ENCODE measurements at places on chromosomes 6 and 20. TPM values are rescaled to one million over a fixed set of nuclear protein-coding genes. Genes with fewer than 3 reads are reported as not detected.

DNA sequence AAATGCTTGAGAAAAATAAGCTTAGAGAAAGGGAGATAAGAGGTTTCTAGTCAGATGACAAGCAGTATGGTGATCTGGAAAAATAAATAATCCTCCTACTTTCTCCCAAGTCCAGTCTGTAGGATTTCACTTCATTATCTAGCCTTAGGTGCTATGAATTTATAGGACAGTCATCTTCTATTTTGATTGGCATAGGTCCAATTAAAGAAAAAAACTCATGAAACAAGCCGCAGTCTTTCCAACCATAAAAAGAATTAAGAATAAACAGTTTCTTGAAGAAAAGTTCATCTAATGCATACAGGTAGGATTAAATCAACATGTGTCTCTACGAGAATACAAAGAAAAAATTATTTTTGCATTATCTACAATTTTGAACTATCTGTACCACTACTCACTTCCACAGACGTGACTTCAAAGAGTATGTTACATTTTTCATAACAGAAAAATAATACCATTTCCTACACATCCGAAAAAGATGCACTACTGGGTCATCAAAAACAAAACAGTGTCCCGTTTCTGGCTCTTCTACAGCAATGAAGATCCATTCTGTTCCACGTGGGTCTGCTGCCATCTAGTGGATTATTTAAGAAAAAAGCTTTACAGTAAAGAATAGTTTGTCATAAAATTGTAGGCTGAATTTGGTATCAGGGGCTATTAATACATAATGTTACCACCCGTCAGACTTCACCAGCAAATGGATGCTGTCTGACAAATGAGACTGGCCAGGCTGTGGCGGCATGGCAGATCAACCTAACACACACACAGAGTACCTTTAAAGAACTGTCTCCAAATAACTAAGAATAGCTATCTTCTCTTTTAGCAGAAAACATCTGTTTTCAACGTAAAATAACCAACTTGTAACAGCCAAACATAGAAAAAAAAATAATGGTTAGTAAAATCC is 28.9 kb downstream of the STX7 start:
- no peaks in the 10 kb centered on the region for H3K27me3 ChIP-seq
- peaks cover 56% of the 10 kb centered on the region for H3K4me1 ChIP-seq
- H3K4me3 ChIP-seq = peak overlapping the region; percentile 35
- H3K36me3 ChIP-seq = peaks cover 49% of the 10 kb centered on the region
- peak; percentile 93 for DNase-seq

DNA sequence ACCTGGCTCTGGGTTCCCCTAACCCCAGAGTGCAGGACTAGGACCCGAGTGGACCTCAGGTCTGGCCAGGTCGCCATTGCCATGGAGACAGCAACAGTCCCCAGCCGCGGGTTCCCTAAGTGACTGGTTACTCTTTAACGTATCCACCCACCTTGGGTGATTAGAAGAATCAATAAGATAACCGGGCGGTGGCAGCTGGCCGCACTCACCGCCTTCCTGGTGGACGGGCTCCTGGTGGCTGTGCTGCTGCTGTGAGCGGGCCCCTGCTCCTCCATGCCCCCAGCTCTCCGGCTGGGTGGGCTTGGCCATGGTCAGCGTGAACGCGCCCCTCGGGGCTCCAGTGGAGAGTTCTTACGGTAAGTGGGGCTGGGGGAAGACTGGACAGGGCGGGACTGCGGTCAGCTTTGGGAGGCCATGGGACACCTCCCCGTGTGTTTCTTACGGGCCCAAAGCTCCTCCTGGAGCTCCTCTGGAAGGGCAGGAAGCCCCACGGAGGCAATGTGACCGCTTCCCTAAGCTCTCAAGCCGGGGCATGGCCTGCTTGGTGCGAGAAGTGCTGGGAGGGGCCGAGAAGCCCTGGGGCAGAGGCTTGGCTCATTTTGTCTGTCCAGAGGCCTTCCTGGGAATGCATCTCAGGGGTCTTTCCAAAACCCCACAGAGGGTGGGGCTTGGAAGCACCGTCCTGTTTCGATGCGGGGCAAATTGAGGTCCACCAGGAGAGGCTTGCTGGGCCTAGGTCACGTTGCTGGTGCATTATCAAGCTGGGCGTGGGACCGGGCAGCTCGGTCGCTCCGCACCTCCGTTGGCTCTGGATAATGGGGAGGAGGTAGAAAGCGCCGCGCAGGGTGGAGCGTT is at the start of gene HNF4A:
Gene HNF4A (plus strand): TSS at position 202 of the 855 bp plus-strand sequence. CDS start 106 bp downstream, at position 308.
- no peaks in the 10 kb centered on the region for H3K4me1 ChIP-seq
- no peak within 1 kb of the TSS for H3K27ac ChIP-seq
- H3K4me3 ChIP-seq = no peak within 1 kb of the TSS
- no peaks in the 10 kb centered on the region for H3K36me3 ChIP-seq
- H3K27me3 ChIP-seq = no peaks in the 10 kb centered on the region
- DNase-seq = no peak

GRCh38 chr6:39530201-39530759 is 194.9 kb downstream of the KIF6 start:
- no peak for DNase-seq
- H3K36me3 ChIP-seq = no peaks in the 10 kb centered on the region
- H3K27ac ChIP-seq = no peak overlapping the region

- no peaks in the 10 kb centered on the region for H3K27me3 ChIP-seq
- no peak for DNase-seq
- no peak overlapping the region for H3K27ac ChIP-seq
- peaks cover 8% of the 10 kb centered on the region for H3K4me1 ChIP-seq
- no peaks in the 10 kb centered on the region for H3K36me3 ChIP-seq
- no peak overlapping the region for H3K4me3 ChIP-seq
Measured at GRCh38 chr20:49845060-49845459, 32.4 kb downstream of the SLC9A8 start.

GRCh38 chr6:153424719-153425400 is 293.8 kb upstream of the RGS17 start:
- H3K27me3 ChIP-seq = no peaks in the 10 kb centered on the region
- H3K4me1 ChIP-seq = no peaks in the 10 kb centered on the region
- no peak overlapping the region for H3K27ac ChIP-seq
- DNase-seq = no peak

- H3K4me3 ChIP-seq = no peak overlapping the region
- no peaks in the 10 kb centered on the region for H3K36me3 ChIP-seq
- H3K4me1 ChIP-seq = peaks cover 5% of the 10 kb centered on the region
- H3K27ac ChIP-seq = no peak overlapping the region
- peak; percentile 67 for DNase-seq
Measured at GRCh38 chr6:140052736-140053729, 678.6 kb upstream of the CITED2 start.

DNA sequence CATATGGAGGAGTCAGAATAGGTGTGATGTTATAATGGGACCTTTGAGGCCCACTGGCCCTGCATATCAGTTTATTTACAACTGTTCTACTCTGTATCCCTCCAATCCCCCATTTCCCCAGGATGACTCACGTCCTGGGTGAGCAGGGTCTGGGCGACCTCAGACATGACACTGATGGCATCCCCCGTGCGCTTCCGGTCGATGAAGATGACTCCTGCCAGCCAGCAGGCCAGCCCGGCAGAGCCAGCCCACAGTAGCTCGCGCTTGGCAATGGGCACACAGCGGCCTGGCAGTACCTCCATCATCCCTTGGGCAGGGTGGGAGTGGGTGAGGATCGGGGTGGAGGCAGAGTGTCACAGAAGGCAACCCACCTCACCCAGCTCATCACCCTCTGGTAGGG is 5.6 kb downstream of the AGPAT1 start:
- peaks cover 7% of the 10 kb centered on the region for H3K36me3 ChIP-seq
- H3K4me3 ChIP-seq = no peak overlapping the region
- H3K27me3 ChIP-seq = no peaks in the 10 kb centered on the region
- peaks cover 33% of the 10 kb centered on the region for H3K4me1 ChIP-seq

GRCh38 chr6:34795836-34796425 is 4.0 kb downstream of the BLTP3A start:
- H3K4me3 ChIP-seq = no peak overlapping the region
- peaks cover 13% of the 10 kb centered on the region for H3K4me1 ChIP-seq
- no peaks in the 10 kb centered on the region for H3K27me3 ChIP-seq
- no peak overlapping the region for H3K27ac ChIP-seq
- no peaks in the 10 kb centered on the region for H3K36me3 ChIP-seq

DNA sequence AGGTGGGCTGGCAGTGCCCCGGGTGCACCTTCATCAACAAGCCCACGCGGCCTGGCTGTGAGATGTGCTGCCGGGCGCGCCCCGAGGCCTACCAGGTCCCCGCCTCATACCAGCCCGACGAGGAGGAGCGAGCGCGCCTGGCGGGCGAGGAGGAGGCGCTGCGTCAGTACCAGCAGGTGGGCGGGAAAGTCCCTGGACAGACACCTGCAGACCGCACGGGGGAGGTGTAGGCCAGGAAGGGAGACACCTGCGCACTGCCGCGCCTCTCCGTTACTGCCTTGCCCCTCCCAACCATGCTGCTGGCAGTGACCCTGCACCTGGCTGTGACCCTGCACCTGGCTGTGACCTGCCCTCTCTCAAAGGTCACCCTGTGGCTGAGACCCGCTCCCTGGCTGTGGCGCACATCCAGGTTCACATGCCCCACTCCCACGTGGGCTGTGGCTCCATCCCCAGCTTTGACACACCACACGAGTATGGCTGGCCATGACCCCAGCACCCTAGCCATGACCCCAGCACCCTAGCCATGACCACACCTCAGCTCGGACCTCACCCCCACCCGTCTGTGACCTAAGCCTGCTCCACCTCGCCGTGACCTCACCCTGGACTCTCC is 11.6 kb downstream of the RBCK1 start:
- H3K36me3 ChIP-seq = peaks cover 8% of the 10 kb centered on the region
- peaks cover 2% of the 10 kb centered on the region for H3K4me1 ChIP-seq
- H3K27me3 ChIP-seq = no peaks in the 10 kb centered on the region
- no peak for DNase-seq
- no peak overlapping the region for H3K4me3 ChIP-seq
- no peak overlapping the region for H3K27ac ChIP-seq

DNA sequence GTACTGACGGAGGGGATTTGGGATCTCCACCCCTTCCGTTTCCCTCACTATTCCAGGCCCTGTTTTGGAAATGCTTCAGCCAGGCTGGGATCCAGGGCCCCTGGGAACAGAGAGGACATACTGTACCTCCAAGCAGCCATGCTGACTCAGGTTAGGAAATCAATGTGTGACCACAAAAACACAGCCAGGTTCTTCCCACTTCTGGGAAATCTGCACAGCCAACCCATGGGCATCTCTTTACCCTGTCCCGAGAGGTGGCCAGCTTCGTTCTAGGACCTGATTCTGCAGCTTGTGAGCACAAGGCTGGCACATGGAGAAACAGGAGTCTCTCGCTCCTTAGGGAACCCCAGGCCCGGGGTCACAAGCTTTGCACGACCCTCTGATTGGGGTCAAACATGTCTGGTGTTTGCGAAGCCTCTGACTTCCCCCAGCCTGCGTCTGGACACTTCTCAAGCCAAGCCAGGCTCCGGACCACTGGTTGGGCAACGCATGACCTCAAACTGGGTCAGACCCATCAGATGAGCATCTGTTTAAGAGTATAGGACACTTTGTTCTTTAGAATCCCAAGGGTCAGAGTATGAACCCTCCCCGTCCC is 8.3 kb upstream of the TTPAL start:
- no peak for DNase-seq
- H3K27ac ChIP-seq = no peak overlapping the region
- no peaks in the 10 kb centered on the region for H3K36me3 ChIP-seq
- H3K4me1 ChIP-seq = no peaks in the 10 kb centered on the region
- H3K4me3 ChIP-seq = no peak overlapping the region

GRCh38 chr20:44431502-44432234 is 44.0 kb upstream of the TTPAL start:
- no peaks in the 10 kb centered on the region for H3K36me3 ChIP-seq
- no peak overlapping the region for H3K27ac ChIP-seq
- no peak for DNase-seq
- no peak overlapping the region for H3K4me3 ChIP-seq
- no peaks in the 10 kb centered on the region for H3K4me1 ChIP-seq

DNA sequence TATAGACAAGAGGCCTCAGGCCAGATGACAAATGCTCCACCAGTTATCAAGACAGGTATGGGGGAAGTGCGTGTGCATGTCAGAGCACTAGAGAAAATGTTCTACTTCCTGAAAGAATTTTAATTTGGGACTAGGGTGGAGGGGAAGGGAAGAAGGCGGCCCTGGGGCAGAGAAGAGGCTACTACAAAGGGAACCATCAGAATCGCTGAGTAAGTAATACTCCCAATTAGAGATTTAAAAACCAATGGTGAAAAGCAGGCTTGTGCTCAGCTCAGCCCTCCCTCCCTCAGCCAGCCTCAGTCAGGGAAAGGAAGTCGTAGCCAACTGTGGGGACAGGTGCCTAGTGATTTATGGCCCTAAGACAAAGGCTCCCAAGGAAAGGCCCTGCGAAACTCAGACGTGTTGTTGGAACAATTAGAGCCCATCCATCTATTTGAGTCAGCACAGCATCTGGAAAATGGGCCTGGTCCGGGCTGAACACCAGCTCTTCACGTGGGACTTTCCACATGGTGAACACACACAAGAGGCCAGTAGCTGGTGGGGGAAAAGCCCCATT is 15.0 kb upstream of the MAFB start:
- 0 out of 2 replicates have a peak, but pooled peaks cover 4% of the 10 kb centered on the region for H3K27me3 ChIP-seq
- H3K36me3 ChIP-seq = no peaks in the 10 kb centered on the region
- no peaks in the 10 kb centered on the region for H3K4me1 ChIP-seq
- no peak overlapping the region for H3K27ac ChIP-seq

DNA sequence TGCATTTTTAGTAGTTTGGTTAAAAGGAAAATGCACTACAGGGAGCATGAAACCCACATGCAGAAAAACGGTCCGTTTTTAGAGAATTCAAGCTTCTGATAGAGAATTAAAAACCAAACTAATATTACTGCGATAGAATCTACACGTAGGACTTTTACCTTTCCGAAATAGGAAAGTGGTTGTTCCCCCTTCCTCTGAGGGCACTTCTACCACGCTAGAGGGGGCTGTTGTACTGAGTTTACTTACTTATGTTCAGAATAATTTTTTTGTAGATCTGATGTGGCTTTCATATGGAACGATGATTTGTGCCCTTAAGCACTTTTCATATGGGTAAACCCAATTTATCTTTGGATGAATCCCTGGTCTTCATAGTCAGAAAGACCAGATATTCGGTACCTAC is 264.3 kb upstream of the PLN start:
- no peaks in the 10 kb centered on the region for H3K27me3 ChIP-seq
- DNase-seq = peak; percentile 81
- H3K36me3 ChIP-seq = no peaks in the 10 kb centered on the region
- no peaks in the 10 kb centered on the region for H3K4me1 ChIP-seq

DNA sequence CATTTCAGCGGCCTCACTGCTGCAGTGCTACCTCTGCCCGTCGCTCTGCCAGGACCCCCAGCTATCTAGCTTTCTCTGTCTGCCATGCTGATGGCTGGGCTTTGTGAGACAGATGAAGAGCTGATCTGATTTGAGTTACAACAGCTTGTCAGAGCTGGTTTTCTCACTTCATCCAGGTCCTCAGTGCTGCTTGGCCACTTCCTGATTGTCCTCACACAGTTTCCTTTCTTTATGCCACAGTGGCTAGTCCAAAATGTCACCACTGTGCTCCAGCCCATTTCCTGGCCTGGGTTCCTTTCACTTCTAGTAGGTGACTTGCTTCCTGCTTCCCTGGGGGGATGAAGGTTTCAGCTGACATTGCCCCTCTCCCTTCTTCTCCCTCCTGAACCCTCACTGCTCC is 35.4 kb downstream of the FNDC1 start:
- H3K36me3 ChIP-seq = 0 out of 2 replicates have a peak, but pooled peaks cover 12% of the 10 kb centered on the region
- no peaks in the 10 kb centered on the region for H3K27me3 ChIP-seq
- peaks cover 97% of the 10 kb centered on the region for H3K4me1 ChIP-seq
- no peak overlapping the region for H3K4me3 ChIP-seq
- H3K27ac ChIP-seq = peak overlapping the region; percentile 38

Gene ZBTB12
- total RNA-seq = 13.3 TPM

Data from Karpas-422 (cell line).